ENCODE measurements at places on chromosomes 12 and 14.

DNA sequence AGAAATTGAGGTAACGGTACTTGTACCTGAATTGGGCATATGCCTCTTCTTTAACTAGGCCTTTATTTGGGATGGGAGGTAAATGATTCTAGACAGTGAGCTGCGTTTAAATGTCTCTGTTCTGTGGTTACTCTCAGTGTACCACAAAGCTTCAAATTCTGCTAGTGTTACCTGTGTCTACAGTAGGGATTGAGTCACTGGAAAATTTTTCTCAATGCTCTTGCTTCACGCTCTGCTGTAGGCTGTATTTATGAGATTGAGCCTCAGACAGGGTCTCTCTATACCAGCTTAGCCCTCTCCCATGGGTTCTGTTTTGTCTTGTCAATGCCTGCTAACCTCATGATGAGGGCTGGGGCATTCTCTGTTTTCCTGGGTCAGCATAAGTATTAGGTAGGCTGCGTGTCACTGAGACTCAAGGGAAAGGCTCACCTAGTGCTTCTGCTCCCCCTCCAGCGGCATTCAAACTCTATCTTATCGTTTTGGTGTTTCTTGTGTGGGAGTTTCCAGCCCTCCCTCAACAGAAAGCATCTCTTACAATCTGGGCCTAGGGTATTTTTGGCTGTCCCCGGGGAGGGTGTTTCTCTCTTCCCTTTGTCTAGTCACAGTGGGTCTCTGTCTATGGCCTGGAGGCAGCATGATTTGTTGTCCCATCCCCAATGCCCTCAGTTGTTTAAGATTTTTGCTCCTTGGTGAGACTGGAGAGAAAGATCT is 285.8 kb downstream of the ADGRD1 start:
- DNase-seq: no peak

GRCh38 chr12:97075934-97076630 is 169.0 kb downstream of the NEDD1 start:
- no peak for DNase-seq

GRCh38 chr12:115570069-115570777 is 707.3 kb downstream of the MED13L start:
- no peak for DNase-seq

GRCh38 chr14:24595073-24595808 is 14.2 kb downstream of the GZMH start:
- DNase-seq: no peak

GRCh38 chr14:38253676-38254075 is 2.2 kb downstream of the CLEC14A start:
- no peak for DNase-seq

- DNase-seq: no peak
These were observed 126.9 kb downstream of the SLC25A21 start for GRCh38 chr14:37045340-37046061.

GRCh38 chr12:91717804-91718203 is 427.8 kb downstream of the BTG1 start:
- no peak for DNase-seq

DNA sequence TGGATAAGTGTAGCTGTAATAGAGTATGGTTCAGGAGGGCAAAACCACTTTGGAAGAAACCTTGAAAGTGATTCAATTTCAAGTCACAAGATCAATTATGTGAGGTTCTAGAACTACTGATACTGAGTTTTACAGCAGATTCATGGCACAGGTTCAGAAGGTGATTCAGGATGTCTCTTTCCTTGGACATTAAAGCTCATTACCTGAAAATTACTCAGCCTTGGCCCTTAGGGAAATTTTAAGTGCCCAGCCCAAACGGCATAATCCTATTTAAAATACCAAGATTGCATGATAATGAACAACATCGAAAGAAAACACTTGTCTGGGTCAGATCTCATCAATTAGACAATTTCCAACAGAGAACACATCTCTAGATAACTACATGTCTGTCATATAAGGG is 70.2 kb upstream of the SLC38A2 start:
- no peak for DNase-seq

DNA sequence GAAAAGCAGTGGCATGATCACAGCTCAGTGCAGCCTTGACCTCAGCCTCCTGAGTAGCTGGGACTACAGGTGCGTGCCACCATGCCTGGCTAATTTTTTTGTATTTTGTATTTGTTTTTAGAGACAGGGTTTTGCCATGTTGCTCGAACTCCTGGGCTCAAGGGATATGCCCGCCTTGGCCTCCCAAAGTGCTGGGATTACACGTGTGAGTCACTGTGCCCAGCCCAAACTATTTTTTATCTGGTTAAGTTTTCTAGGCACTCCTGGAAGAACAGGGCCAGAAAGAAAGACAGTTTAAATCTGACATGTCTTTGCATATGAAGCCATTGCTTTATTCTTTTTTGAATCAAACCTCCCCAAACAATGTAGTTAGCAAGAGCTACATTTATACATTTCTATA is 27.5 kb upstream of the PTGR2 start:
- no peak for DNase-seq

DNA sequence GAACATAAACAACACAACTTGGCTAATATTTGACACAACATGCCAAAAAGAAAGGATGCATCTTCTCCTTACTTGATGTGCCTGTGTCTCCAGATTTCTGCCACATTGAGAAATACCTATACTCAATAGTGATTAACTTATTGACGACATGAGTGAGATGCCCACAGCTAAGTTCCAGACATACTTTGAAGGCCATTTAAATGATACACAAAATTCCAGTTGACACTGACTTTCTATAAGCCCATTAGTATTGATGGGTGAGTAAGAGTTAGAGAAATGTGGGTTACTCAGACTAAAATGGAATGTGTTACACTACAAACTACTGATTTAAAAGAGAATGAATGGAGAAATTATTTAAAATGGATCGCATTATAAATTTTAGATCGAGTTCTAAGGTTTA is 838.2 kb upstream of the MGAT4C start:
- no peak for DNase-seq

DNA sequence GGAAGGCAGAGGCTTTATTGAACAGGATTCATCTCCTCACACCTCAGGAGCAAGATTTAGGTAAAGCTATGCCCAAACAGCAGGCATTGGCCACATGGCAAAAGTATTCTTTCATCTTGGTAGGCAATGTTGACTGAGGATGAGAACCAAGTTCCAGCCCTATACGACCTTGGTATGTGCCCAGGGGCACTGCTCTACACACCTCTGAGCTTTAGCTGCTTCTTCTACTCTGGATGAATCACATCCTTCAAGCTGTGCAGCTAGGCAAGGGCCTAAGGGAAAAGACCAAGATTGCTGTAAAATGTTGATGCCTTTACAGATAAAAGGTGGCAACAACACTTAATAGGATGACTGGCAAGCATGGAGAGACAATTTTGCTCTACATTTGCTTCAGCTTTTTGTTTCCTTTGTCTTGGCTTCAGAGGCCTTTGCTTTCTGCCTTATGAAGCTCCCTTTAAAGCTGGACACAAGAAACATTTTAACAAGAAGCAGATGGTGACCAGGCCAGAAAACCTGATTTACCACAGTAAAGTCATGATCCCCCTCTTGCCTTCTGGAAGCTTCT is 183.3 kb upstream of the KITLG start:
- no peak for DNase-seq

DNA sequence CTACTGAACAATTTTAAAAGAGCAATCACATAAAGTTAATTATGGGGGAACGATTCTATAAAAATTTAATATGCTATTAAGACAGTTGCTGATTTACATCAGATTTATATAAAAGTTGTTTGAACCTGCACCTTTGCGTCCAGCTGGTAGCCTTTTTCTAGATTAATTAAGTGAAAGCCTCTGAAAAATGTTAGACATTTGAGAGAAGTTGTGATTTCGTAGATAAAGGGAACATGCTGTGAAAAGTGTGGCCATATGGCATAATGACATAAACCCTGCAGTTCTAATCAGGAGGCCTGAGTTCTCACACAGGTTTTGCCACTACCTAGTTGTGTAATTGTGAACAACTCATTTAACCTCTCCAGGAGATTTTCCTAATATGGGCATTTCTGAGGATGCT is 187.2 kb downstream of the TMTC2 start:
- no peak for DNase-seq

GRCh38 chr12:59425798-59426197 is 170.0 kb upstream of the SLC16A7 start:
- no peak for DNase-seq

DNA sequence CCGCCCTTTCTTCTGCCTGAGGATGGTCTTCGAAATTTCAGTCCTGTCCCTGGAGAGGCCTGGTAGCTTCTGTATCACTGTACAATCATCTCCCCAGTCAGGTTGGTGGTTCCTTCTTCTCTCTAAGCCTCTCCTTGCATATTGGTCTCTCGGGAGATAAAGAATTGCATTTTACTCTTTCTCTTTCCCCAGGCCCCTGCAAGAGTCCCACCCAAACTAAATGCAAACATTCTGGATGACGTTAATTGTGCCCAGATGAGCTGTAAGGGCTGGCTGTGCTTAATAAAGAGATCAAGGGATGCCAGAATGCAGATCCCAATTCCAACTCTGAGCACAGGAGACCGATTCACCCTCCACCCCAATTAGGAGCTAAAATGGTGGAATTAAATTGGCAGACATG is 835.4 kb upstream of the TMEM132C start:
- DNase-seq: no peak
